Activated CD8-positive, alpha-beta memory T cell treated with anti-CD3 and anti-CD28 coated beads, Interleukin-2, amount 10 ng/mL, durations not matched to agents 7 days and 5 days (primary cell): ENCODE measurements at places on chromosomes 7 and 10. TPM values are rescaled to one million over a fixed set of nuclear protein-coding genes. Genes with fewer than 3 reads are reported as not detected.
A peak's percentile ranks its signal among the peaks of the same experiment; 100 is the strongest.

Gene OPALIN
- total RNA-seq: not detected

Gene VPS37D
- total RNA-seq: not detected

Gene C7orf33
- not detected for total RNA-seq

DNA sequence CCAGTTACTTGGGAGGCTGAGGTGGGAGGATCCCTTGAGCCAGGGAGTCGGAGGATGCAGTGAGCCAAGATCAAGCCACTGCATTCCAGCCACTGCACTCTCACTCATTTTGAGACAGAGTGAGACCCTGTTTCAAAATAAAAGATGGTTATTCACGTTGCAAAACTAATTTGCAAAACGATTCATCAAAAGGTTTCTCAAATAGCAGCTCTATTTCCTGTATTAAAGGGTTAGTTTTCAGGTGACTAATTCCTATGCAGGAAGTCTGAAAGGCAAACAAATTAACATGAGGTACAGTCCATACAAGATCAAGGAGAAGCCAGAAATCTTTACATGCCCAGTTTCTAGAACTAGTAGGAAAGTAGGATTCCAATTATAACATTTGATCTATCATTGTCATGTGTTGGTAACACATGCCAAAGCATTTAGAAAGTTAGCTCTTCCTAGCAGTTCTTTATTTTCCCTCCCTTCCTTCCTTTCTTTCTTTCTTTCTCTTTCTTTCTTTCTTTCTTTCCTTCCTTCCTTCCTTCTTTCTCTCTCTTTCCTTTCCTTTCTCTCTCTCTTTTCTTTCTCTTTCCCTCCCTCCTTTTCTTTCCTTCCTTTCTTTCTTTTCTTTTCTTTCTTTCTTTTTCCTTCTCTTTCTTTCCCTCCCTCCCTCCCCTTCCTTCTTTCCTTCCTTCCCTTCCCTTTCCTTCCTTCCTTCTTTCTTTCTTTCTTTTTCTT is 49.3 kb downstream of the DENND2A start:
- peaks cover 10% of the 10 kb centered on the region for H3K4me1 ChIP-seq
- no peaks in the 10 kb centered on the region for H3K36me3 ChIP-seq
- DNase-seq: no peak
- H3K27ac ChIP-seq: no peak overlapping the region

GRCh38 chr10:60629332-60629731 is 148.9 kb upstream of the CDK1 start:
- no peaks in the 10 kb centered on the region for H3K36me3 ChIP-seq
- no peaks in the 10 kb centered on the region for H3K4me1 ChIP-seq
- DNase-seq: no peak
- no peak overlapping the region for H3K27ac ChIP-seq
- H3K27me3 ChIP-seq: peaks cover 8% of the 10 kb centered on the region
- no peak overlapping the region for H3K4me3 ChIP-seq

DNA sequence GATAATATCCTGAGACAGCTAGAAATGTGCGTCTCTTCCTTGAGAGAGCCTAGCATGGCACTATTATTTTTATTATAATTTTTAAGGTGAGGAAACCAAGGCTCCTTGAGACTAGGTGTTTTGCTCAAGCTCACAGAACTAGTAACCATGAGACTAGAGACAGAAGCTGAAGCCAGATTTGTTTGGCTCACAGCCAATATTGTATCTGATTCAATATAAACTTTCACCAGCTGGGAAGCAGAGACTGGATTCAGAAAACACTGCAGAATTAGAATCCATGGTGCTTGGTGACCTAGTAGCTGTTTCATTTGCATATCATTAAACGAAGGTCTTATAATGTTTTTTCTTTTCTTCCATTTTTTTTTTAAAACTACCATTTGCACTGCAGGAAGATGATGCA is 64.4 kb downstream of the DNAJB9 start:
- H3K27me3 ChIP-seq: peaks cover 16% of the 10 kb centered on the region
- no peak overlapping the region for H3K27ac ChIP-seq
- no peaks in the 10 kb centered on the region for H3K4me1 ChIP-seq
- H3K4me3 ChIP-seq: no peak overlapping the region
- DNase-seq: no peak
- no peaks in the 10 kb centered on the region for H3K36me3 ChIP-seq

GRCh38 chr7:22173685-22174573 is 183.0 kb downstream of the RAPGEF5 start:
- DNase-seq: peak; percentile 86
- H3K36me3 ChIP-seq: peaks cover 8% of the 10 kb centered on the region
- H3K4me1 ChIP-seq: peaks cover 26% of the 10 kb centered on the region

- no peaks in the 10 kb centered on the region for H3K36me3 ChIP-seq
- no peak overlapping the region for H3K4me3 ChIP-seq
- no peak overlapping the region for H3K27ac ChIP-seq
- H3K4me1 ChIP-seq: no peaks in the 10 kb centered on the region
- H3K27me3 ChIP-seq: no peaks in the 10 kb centered on the region
These were observed 162.7 kb downstream of the PLCE1 start for GRCh38 chr10:94156453-94156852.
